ENCODE measurements at places on chromosomes 4 and X. TPM values are rescaled to one million over a fixed set of nuclear protein-coding genes. Genes with fewer than 3 reads are reported as not detected.

Gene REPS2
- total RNA-seq: 1.1 TPM

Gene MAGIX
- not detected for total RNA-seq

Gene LRCH2
- not detected for total RNA-seq

Gene CXorf51B
- not detected for total RNA-seq

Gene MAGEA2
- total RNA-seq: not detected

Gene PRSS12
- not detected for total RNA-seq

Gene IDH3G
- total RNA-seq: 80.7 TPM

Gene SSX1
- not detected for total RNA-seq

Gene CPE
- total RNA-seq: not detected

Gene FRMPD4
- total RNA-seq: not detected

Gene EREG
- not detected for total RNA-seq

Gene SMIM31
- total RNA-seq: not detected

Gene COL4A6
- total RNA-seq: not detected

Gene BEX5
- total RNA-seq: 10.2 TPM

DNA sequence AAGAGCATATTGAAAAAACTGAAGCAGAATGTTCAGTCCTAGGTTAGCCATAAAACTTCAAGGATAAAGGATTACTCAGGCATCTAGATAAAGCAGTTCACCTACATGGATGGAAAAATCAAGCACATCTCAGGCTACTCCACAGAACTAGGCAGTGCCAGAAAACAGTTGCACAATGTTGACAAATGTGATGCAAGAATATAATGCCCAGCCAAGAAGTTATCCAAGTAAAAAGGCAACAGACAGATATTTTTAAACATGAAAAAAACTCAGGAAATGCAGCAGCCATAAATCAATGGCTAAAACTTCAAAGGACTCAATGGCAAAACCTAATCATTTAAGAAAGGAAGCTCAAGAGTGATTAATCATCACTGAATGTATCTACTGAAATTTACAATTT is 456.0 kb upstream of the FAM241A start:
- no peak for DNase-seq
- no peaks in the 10 kb centered on the region for H3K4me1 ChIP-seq
- no peaks in the 10 kb centered on the region for H3K36me3 ChIP-seq
- no peak overlapping the region for H3K4me3 ChIP-seq

DNA sequence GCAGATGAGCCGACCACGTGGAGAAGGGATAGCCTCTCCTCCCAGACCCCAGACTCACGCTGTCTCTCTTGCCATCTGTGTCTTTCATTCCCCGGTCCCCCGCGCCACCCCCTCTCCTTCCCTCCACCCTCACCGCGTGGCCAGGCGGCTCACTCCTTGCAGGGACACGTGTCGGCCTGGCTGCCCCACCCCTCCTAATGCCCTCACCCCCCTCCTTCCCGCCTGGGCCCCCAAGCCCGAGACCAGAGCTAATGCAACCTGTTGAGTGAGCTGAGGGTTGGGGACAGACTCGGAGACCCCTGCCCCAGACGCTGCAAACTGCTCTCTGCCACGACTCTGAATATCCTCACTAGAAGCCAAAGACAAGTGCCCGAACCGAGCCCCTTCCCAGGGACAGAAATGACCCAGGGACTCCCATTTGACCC is 1.8 kb downstream of the SLC38A5 start:
- H3K27me3 ChIP-seq: no peaks in the 10 kb centered on the region
- H3K27ac ChIP-seq: no peak overlapping the region
- no peak for DNase-seq
- H3K4me1 ChIP-seq: no peaks in the 10 kb centered on the region
- no peak overlapping the region for H3K4me3 ChIP-seq

- H3K36me3 ChIP-seq: no peaks in the 10 kb centered on the region
- H3K4me1 ChIP-seq: peaks cover 14% of the 10 kb centered on the region
- no peak for DNase-seq
- H3K27me3 ChIP-seq: no peaks in the 10 kb centered on the region
These were observed 7.3 kb downstream of the SOD3 start for GRCh38 chr4:24802648-24803047.

DNA sequence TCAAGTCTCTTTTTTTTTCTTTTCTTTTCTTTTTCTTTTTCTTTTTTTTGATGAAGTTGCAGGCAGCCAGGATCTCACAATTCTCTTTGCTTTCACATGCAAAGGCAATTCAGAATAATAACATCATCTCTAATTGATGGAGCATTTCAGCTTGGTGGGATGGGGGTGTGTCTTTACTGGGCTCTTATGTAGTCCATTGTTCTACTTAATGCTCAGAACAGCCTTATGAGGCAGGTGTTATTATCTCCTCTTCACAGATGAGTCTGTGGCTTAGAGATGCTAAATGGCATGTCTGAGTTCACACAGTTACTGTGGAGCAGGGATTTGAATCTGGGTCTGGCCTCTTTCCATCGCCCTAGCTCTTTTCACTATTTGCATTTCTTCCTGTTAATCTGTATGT is 70.2 kb downstream of the TRPC5 start:
- no peak overlapping the region for H3K27ac ChIP-seq
- no peak overlapping the region for H3K4me3 ChIP-seq
- no peaks in the 10 kb centered on the region for H3K27me3 ChIP-seq
- DNase-seq: no peak
- no peaks in the 10 kb centered on the region for H3K36me3 ChIP-seq

- no peaks in the 10 kb centered on the region for H3K4me1 ChIP-seq
- H3K4me3 ChIP-seq: no peak overlapping the region
- DNase-seq: no peak
- no peaks in the 10 kb centered on the region for H3K27me3 ChIP-seq
- no peaks in the 10 kb centered on the region for H3K36me3 ChIP-seq
- H3K27ac ChIP-seq: no peak overlapping the region
These were observed 82.9 kb upstream of the BANK1 start for GRCh38 chr4:101707596-101707995.

DNA sequence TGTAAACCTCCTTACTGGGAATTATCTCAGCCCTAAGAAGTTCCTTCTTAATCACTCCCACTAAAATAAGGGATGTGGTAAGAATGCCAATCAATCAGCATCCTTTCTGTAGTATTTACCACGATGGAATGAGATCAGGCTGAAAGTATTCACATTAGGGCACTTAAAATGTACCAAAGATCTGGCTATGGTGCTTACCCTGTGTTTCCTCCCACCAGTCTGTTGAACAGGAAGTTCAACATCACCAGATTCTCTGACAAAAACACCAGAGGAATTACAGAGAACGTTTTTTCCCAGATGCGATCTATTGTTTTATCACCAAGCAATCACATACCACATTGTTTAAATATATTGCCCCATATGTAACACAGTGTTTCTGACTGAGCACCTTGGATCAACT is 2.1 kb upstream of the CLCN3 start:
- H3K4me3 ChIP-seq: 0 out of 2 replicates have a peak overlapping the region, but pooled peaks have one; percentile 74
- no peak for DNase-seq
- H3K4me1 ChIP-seq: peaks cover 36% of the 10 kb centered on the region
- no peaks in the 10 kb centered on the region for H3K36me3 ChIP-seq
- no peaks in the 10 kb centered on the region for H3K27me3 ChIP-seq
- peak overlapping the region; percentile 90 for H3K27ac ChIP-seq

- DNase-seq: no peak
- H3K27me3 ChIP-seq: no peaks in the 10 kb centered on the region
- H3K4me3 ChIP-seq: no peak overlapping the region
- no peak overlapping the region for H3K27ac ChIP-seq
These were observed 25.7 kb downstream of the FAM13A start for GRCh38 chr4:89031272-89031671.

DNA sequence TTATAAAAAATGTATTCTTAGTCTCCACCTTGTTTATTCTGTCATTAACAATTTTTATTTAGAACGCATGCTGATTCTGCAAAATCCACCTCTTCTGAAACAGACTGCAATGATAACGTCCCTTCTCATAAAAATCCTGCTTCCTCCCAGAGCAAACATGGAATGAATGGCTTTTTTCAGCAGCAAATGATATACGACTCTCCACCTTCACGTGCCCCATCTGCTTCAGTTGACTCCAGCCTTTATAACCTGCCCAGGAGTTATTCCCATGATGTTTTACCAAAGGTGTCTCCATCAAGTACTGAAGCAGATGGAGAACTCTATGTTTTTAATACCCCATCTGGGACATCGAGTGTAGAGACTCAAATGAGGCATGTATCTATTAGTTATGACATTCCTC is 75.6 kb upstream of the SMARCA5 start:
- DNase-seq: no peak
- H3K27me3 ChIP-seq: no peaks in the 10 kb centered on the region
- no peak overlapping the region for H3K4me3 ChIP-seq
- H3K36me3 ChIP-seq: no peaks in the 10 kb centered on the region

- no peaks in the 10 kb centered on the region for H3K4me1 ChIP-seq
- no peak for DNase-seq
- H3K36me3 ChIP-seq: no peaks in the 10 kb centered on the region
- no peak overlapping the region for H3K27ac ChIP-seq
- H3K4me3 ChIP-seq: no peak overlapping the region
These were observed 58.4 kb downstream of the AMELX start for GRCh38 chrX:11351375-11352295.

GRCh38 chr4:3066836-3067400 is 7.4 kb downstream of the HTT-AS start:
- H3K36me3 ChIP-seq: no peaks in the 10 kb centered on the region
- no peaks in the 10 kb centered on the region for H3K27me3 ChIP-seq
- DNase-seq: no peak
- no peaks in the 10 kb centered on the region for H3K4me1 ChIP-seq
- no peak overlapping the region for H3K27ac ChIP-seq

GRCh38 chr4:3407171-3407771 is 34.5 kb upstream of the HGFAC start:
- H3K4me3 ChIP-seq: no peak overlapping the region
- H3K36me3 ChIP-seq: no peaks in the 10 kb centered on the region
- DNase-seq: no peak
- no peaks in the 10 kb centered on the region for H3K27me3 ChIP-seq
- no peaks in the 10 kb centered on the region for H3K4me1 ChIP-seq

GRCh38 chrX:65537229-65537628 is 2.6 kb upstream of the LAS1L start:
- H3K36me3 ChIP-seq: no peaks in the 10 kb centered on the region
- DNase-seq: no peak
- peaks cover 8% of the 10 kb centered on the region for H3K4me1 ChIP-seq
- no peaks in the 10 kb centered on the region for H3K27me3 ChIP-seq
- H3K27ac ChIP-seq: no peak overlapping the region

- no peaks in the 10 kb centered on the region for H3K36me3 ChIP-seq
- DNase-seq: no peak
- H3K4me1 ChIP-seq: no peaks in the 10 kb centered on the region
- H3K27ac ChIP-seq: no peak overlapping the region
- H3K4me3 ChIP-seq: no peak overlapping the region
- H3K27me3 ChIP-seq: no peaks in the 10 kb centered on the region
These were observed 10.1 kb downstream of the PDLIM3 start for GRCh38 chr4:185524888-185525863.

DNA sequence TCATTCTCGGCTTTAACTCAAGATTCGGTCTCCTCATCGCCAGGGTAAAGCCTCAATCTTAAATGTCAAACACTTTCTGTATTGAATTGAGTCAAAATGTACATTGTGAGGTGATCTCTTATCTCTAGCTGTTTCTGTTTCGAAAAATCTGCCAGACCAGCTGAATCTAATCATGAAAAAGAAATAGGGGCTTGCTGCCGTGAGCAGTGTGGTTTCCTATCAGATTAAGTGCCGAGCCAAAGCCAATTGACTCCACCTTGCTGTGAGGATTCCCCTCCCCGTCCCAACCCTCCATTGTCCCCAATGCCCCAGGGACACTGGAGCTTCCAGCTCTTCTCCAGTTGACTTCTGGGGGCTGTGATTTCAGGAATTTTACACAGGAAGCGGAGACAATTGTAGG is 12.5 kb upstream of the CRLF2 start:
- DNase-seq: no peak
- H3K27me3 ChIP-seq: no peaks in the 10 kb centered on the region
- H3K27ac ChIP-seq: no peak overlapping the region
- no peak overlapping the region for H3K4me3 ChIP-seq
- H3K4me1 ChIP-seq: no peaks in the 10 kb centered on the region

GRCh38 chr4:600166-600565 is 24.1 kb upstream of the TMEM271 start:
- no peak for DNase-seq
- H3K27ac ChIP-seq: no peak overlapping the region
- H3K4me1 ChIP-seq: peaks cover 2% of the 10 kb centered on the region
- H3K4me3 ChIP-seq: no peak overlapping the region
- no peaks in the 10 kb centered on the region for H3K27me3 ChIP-seq

GRCh38 chrX:153487590-153488071 is 7.1 kb upstream of the BGN start:
- H3K27ac ChIP-seq: no peak overlapping the region
- H3K36me3 ChIP-seq: no peaks in the 10 kb centered on the region
- no peak overlapping the region for H3K4me3 ChIP-seq

GRCh38 chr4:182179105-182179504 is 64.1 kb upstream of the TENM3 start:
- no peaks in the 10 kb centered on the region for H3K27me3 ChIP-seq
- no peak overlapping the region for H3K4me3 ChIP-seq
- H3K4me1 ChIP-seq: no peaks in the 10 kb centered on the region
- H3K27ac ChIP-seq: no peak overlapping the region
- no peak for DNase-seq

DNA sequence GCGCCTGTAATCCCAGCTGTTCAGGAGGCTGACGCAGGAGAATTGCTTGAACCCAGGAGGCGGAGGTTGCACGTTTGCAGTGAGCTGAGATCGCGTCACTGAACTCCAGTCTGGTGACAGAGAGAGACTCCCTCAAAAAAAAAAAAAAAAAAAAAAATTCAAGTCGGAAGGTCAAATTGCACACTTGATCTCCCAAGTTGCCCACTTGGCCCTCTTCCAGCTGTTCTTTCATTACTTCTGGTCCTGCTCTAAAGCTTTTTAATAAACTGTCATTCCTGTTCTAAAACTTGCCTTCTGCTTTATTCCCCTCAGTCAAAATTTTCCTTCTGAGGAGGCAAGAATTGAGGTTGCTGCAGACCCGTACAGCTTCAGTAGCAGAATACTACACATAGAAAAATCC is 2358.0 kb downstream of the ARAP2 start:
- no peaks in the 10 kb centered on the region for H3K36me3 ChIP-seq
- no peak overlapping the region for H3K27ac ChIP-seq
- DNase-seq: no peak

- no peaks in the 10 kb centered on the region for H3K4me1 ChIP-seq
- no peaks in the 10 kb centered on the region for H3K27me3 ChIP-seq
- H3K27ac ChIP-seq: no peak overlapping the region
These were observed 293.2 kb downstream of the UNC5C start for GRCh38 chr4:95255396-95256107.

GRCh38 chr4:4216648-4217047 is 10.1 kb downstream of the OTOP1 start:
- H3K4me3 ChIP-seq: no peak overlapping the region
- no peak for DNase-seq

GRCh38 chr4:58776627-58777026 is 1666.4 kb upstream of the IGFBP7 start:
- DNase-seq: no peak
- no peaks in the 10 kb centered on the region for H3K27me3 ChIP-seq
- no peaks in the 10 kb centered on the region for H3K4me1 ChIP-seq
- H3K27ac ChIP-seq: no peak overlapping the region
- no peak overlapping the region for H3K4me3 ChIP-seq
- H3K36me3 ChIP-seq: no peaks in the 10 kb centered on the region

All from Karpas-422 (cell line).